ENCODE measurements at places on chromosomes 2 and 18.
A peak's percentile ranks its signal among the peaks of the same experiment; 100 is the strongest.

GRCh38 chr2:19356545-19357401 is 1.6 kb downstream of the OSR1 start:
- DNase-seq = no peak

DNA sequence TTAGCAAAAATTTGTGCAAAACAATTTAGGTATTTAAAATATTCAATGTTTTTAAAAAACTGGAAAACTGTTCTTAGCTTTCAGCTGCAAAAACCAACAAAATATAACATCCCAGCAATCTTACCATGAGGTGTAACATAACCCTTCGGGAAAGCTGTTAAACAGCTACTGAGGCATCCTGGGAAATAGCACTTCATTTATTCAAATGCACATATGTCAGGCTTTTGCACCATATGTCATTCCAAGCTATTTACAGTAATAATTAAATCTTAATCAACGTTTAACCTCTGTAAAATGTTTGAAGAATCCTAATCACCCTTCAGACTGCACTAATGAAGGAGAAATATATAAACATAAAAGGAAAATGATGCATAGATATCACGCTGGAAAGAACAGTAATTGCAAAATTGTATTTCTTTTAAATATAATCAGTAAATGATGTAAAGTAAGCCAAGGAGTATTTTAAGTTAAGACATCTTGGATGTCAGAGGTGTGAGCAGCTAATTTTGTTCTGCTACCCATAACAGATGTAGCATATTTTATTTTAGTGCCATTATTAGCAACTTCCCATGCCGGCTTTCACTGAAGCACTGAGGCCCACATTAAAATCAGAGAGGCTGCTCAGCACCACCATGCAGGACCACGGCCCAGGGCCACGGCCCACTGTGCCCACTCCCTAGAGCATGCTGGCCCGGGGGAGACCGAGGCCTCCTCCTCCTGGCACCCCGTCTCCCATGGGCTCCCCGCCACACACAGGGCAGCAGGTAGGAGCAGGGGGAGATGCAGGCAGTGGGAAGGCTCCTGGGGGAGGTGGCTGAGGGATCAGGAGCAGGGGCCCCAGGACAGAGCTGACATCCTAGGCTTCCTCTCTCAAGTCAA is 30.9 kb downstream of the EMX1 start:
- DNase-seq = no peak

GRCh38 chr2:207694811-207695281 is 16.6 kb upstream of the CCNYL1 start:
- no peak for DNase-seq

- no peak for DNase-seq
Measured at GRCh38 chr2:65158557-65158956, 28.7 kb upstream of the RAB1A start.

- DNase-seq = no peak
Measured at GRCh38 chr2:202763916-202764315, 107.7 kb downstream of the ICA1L start.

DNA sequence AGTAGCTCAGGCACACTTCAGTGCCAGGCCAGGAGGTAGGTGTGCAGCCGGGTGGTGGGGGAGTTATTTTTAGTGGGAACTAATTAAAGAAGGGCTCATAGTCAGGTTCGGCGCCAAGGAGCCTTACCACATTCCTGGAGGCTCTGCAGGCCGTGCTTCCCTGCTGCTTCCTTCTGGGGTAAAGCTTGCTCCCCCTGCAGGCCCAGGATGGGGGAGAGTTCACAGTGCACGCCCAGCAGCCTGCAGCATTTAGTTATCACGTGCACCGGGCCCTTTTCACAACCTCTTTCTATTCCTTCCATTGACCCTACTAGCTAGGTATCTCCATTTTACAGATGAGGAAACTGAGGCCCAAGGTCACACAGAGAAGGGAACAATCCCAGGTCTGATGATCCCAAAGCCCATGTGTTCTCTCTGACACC is 2.5 kb downstream of the KCNF1 start:
- DNase-seq = no peak

DNA sequence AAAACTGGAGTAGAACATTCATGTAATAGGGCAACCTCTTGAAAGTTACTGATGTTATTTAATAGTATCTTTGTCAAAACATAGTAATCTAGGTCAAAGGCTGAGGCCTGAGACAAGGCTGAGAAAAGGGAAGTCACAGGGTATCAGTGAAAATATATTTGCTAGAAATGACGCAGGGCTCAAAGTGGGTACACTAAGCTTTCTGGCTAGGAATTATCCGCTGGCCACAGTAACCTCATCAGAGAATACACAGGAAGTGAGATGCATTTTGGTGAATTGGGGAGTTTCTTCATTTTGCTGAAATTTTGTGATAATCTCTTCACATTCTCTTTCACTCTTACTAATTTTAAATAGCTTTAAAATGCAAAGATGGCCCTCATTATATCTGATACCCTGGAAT is 206.8 kb downstream of the OTX1 start:
- DNase-seq = no peak

DNA sequence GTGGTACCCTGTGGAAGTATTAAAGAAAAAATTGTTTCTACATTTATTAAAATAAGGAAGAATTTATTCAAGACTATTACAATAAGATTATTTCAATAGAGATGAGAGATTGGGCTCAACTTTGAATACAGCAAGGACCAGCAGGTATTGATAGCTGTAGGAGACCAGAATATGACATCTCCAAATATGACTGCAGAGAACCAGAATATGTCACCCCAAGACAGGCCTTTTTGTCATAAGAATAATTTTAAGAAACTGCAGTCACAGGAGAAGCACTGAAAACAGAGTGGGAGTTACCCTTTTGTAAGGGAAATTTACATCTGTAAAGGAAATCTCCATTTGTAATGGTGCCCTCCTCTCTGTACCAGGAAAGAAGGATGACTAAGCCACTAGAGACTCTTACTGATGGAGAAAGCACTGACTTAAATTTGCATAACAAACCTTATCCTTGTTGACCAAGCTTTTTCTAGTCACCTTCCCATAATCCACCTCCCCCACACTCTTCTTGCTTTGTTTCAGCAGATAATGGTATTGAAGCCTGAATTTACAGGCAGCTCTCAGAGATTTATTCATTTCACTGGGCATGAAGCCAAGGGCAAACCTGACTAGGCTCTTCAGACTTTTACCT is 145.1 kb upstream of the RMP24 start:
- no peak for DNase-seq

GRCh38 chr2:172462373-172462848 is 35.0 kb downstream of the ITGA6 start:
- no peak for DNase-seq

- DNase-seq = no peak
Measured at GRCh38 chr2:217650229-217650628, 352.6 kb downstream of the TNS1 start.

GRCh38 chr2:149832324-149832723 is 244.7 kb upstream of the MMADHC start:
- no peak for DNase-seq

GRCh38 chr2:72803626-72804320 is 22.1 kb downstream of the EXOC6B start:
- DNase-seq = no peak

DNA sequence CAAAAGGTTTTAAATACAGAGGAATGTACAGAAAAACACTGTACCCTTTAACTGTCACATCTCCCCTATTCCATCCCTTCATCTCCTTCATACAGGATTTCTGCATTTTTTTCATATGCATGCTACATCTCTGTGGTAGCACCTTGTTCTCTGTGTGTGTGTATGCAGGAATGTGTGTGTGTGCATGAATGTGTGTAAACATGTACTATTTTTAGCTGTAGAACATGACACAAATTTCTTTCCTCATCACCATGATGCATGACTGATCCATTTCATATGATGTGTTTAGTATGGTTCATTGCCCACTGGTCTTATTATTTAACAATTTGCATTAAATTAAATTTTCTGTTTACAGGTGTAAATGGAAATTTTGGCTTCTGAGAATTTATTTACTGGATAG is 21.5 kb upstream of the ZEB2 start:
- DNase-seq = no peak

DNA sequence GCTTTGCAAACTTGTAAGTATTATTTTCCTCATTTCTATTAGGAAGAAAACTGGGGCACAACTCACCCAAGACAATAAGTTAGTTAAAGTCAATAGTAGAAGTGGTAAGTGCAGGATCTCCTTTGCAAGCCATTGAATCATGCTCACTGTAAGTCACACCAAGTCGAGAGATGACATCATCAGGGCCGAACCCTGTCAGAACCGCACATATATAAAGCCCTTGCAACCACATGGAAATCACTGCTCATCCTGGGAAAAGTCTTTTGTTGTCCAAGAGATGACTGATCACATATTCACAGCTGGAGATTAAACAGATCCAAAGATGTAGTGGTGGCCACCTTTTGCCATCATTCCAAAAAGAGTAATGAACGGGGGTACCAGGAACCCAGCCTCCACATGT is 484.8 kb upstream of the ID2 start:
- DNase-seq = no peak

DNA sequence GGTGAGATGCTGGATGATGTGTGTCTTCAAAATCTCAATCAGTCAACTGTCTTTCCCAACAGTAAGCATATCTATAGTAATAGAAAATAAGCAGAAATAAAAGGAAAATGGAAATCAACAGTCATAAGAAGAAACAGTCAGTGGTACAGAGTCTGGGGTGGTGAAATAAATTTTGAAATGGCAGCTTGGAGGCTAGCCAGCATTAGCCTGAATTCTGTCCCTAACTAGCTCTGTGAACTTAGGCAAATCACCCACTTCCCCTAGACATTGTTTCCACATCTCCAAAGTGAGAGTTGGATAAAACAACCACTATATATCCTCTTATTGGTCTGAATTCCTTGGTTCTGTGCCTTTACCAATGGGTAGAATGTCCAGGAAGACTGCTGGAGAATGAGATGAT is 189.7 kb upstream of the REV1 start:
- no peak for DNase-seq

DNA sequence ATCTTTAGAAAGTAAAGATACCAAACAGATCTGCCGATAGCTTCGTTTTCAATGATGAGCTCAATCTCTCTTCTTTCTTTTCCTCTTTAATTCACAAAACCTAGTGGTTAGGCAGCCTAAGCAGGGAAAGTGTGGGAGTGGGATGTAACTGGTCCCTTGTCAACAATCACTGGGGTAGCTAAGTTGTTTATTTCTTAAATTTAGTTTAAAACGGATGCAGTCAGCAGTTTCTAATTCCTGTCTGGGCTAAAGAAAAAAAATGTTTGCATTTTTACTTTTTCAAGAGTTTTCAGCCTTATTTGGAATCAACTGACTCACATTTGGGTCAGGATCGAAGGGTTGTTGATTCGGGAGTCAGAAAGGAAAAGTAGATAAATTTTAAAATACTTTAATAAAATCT is 137.7 kb upstream of the TACR1 start:
- no peak for DNase-seq

DNA sequence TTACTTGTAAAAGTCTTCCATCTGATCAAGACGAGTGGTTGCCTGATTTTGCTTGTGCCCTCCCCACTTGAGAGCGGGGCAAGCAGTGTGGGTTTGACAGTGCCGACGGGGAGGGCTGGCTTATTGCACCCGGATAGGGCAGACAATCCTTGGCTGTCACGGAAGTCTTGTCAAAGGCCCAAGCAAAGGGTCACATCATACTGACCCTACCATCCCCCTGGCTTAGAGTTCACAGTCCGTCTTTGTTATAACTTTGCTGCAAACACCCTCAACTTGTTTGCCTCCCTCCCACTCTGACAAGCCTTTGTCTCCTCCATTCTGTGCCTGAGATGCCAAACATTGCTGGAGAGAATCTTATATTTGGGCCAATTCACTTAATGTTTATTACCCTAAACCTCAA is 165.9 kb upstream of the MSH6 start:
- no peak for DNase-seq

- no peak for DNase-seq
Measured at GRCh38 chr2:119372778-119373568, 6.2 kb downstream of the DBI start.

DNA sequence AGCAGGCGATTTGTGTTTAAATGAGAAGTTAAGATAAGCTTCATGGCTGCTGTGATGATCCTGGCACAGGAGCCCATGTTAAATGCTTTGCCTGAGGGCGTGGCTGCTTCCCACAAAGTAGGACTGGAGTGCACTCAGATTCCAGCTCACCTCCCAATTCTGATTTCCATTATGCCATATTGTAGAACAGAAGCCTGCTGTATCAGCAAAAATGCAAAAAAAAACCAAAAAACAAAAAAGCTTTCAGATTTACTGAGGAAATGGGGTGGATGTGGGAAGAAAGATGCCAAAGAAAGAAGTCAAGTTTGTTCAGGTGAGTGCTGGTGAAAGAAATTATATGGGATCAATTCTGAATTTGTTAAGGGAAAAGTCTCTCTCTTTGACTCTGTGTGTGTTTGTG is 610.4 kb upstream of the NETO1 start:
- no peak for DNase-seq

GRCh38 chr18:28080876-28081300 is 96.0 kb downstream of the CDH2 start:
- no peak for DNase-seq

DNA sequence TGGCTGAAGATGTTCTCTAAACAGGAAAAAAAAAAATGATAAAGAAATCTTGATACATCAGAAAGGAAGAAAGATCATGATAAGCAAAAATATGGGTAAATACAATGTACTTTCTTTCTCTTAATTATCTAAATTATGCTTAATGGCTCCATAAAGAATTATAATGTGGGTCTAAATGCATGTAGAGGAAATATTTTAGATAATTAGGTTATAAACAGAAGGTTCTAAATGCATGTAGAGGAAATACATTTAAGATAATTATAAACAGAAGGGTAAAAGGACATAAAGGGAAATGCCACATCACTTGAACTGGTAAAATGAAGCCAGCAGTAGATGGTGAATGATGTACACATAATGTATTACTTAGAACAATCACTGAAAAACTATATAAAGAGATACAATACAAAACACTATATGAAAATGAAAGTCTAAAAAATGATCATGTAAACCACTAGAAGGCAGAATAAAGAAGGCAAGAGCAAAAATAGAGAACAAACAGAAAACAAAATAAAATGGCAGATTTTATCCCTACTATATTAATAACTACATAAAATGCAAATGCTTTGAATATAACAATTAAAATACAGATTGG is 308.4 kb upstream of the CDH2 start:
- DNase-seq = no peak

DNA sequence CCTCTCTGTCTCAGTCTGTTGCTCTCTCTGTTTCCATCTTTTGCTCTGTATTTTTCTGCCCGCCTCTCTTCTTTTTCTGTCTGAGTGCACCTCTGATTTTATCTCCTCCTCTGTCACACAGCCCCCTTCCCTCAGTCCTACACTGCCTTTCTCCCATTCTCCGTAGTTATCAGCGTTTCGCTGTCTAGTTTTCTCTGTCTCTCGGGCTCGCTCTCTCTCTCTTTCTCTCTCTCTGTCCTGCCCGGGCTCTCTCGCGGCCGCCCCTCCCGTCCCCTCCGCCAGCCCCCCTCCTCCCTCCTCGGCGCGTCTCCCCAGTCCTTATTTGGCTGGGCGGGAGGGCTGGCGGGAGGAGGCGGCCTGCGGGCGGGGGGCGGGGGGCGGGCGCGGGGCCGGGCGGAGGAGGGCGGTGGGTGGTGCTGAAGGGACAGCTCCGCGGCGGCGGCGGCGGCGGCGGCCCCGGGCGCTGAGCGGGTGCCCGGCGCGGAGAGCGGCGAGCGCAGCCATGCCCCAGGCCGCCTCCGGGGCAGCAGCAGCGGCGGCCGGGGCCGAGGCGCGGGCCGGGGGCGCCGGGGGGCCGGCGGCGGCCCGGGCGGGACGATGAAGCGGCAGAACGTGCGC is at the start of gene KCNK3:
TSS of gene KCNK3 (plus strand) at position 444 of the 618 bp plus-strand sequence. CDS start at position 598, 154 bp downstream.
- DNase-seq = no peak

GRCh38 chr2:236195726-236196125 is 27.5 kb upstream of the GBX2 start:
- DNase-seq = no peak

- no peak for DNase-seq
Measured at GRCh38 chr18:74683573-74683972, 85.9 kb downstream of the ZNF407 start.

GRCh38 chr2:206736935-206737334 is 18.7 kb upstream of the DYTN start:
- peak; percentile 2 for DNase-seq
